HL-60 (cell line): ENCODE measurements at places on chromosomes 13 and 19.

DNA sequence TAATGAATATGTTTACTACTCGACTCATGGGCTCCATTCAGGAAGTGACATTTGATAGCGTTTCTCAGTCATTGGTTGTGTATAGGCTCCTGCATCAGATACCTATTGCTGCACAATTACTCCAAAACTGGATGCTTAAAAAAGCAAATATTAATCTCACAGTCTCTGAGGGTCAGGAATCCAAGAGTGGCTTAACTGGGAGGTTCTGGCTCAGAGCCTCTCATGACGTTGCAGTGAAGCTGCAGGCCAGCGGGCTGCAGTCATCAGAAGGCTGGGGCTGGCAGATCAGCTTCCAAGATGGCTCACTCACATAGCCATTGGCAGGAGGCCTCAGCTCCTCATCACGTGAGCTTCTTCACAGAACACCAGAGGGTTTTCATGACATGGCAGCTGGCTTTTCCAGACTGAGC, 525.1 kb upstream of the NBEA start:
- DNase-seq = no peak

DNA sequence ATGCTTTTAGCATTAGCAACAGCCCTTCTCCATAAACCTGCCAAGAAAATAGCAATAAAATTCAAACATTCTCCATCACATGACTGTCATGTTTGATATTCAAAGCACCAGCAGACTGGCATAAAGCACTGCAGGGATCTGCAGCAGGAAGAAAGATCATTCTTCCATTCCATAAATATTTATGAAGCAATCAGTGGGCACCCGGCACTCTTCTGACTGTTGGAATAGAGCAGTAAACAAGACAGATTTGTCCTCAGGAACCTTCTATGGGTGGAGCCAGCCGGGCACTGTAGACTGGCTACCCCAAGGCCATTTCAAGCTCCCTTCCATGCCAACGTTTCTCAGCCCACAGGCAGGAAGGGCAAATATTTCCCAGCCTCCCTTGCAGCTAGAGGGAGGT, 25.5 kb downstream of the PLA2G4C start:
- no peak for DNase-seq

GRCh38 chr13:32622827-32623226, 36.6 kb downstream of the PDS5B start:
- no peak for DNase-seq

DNA sequence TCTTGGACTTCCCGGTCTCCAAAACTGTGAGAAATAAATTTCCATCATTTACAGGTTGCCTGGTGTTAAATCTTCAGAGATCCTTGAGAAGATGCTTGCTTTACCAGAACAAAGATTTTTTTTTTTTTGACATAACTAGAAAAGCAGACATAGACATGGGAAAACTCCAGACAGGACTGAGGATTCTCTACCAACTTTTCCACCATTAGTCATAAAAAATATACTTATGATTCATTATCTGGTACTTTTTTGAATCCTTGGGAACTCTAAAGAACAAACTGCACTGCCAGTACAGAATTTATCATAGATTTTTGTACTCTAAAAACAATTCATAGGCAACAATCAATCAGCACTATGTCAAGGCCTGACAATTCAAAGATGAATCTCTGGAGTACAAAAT, 487.6 kb downstream of the EFNB2 start:
- DNase-seq = no peak

GRCh38 chr19:55672418-55672817, 2.6 kb upstream of the EPN1 start:
- no peak for DNase-seq

DNA sequence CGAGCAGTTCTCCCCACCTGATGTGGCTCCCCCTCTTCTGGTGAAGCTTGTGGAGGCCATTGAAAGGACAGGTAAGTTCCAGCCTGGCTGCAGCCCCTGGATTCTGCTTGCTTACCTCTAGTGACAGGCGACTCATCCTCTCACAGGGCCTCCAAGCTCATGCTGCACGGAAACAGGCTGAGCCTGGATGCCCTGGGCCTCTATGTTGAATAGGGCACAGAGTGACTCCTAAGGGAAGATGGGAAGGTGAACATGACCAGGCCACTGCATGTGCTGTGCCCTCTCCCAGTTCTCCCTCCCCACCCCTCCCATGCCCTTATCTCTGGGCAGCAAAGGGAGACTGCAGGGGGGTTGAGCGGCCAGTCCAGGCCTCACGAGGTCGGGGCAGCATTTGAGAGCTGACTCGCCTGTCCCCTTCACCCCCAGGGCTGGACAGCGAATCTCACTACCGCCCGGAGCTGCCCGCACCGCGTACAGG, 7.6 kb downstream of the PIK3R2 start:
- no peak for DNase-seq

GRCh38 chr13:24650161-24650560, 30.0 kb upstream of the ATP12A start:
- DNase-seq = no peak

DNA sequence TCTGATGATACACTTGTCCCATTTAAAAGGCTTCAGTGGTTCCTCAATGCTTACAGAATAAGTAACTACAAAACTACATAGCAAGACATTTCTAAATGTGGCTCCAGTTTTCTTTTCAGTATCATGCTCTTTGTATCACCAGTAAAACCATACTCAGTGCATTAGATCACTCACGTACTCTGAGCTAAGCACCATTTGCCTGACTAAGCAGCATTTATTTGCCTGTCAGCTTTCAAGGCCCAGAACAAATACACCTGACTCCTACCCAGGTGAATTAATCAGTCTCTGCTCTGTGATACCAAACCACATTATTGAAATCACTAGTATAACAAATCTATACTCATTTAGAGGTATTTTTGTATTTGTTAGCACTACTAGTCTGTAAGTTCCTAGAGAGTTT, 47.4 kb upstream of the PCDH20 start:
- no peak for DNase-seq

DNA sequence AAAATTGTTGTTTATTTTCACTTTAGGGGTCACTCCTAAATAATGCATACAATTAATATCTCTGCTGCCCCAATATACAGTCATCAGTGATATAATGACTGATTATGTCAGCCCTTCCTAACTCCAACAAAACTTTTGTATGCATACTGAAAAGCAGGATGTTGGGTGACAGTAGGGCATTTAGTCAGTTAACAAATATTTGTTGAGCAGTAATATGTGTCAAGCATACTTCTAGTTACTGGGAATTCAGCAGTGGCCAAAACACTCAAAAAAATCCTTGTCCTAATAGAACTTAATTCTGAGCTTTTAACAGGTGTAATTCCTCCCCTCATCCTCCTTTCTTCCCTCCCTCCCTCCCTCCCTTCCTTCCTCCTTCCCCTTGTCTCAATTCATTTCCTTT, 560.7 kb upstream of the KLHL1 start:
- DNase-seq = no peak

- peak; percentile 85 for DNase-seq
Measured at GRCh38 chr19:861756-862580, 2.5 kb downstream of the CFD start.

GRCh38 chr19:34712395-34713261, 21.4 kb upstream of the ZNF181 start:
- DNase-seq = peak; percentile 38
